Lower lobe of right lung (tissue), 2 donors: ENCODE measurements at places on chromosomes 11 and 22.

DNA sequence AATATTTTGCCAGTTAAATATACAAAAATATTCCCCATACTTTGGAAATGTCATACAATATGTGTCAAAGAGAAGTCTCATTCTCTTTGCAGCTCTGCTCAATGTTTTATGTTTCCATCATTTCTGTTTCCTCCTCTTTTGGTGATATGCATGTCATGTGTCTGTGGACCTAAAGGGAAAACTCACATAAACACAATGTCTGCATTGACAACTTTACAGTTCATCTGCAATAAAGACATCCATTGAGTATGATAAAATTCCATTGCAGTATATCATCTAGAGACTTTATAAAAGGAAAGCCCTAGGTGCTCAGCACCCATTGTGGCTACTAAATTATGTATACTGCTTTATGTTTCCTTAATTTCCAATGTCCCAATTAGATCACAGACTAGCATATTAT is 461.3 kb upstream of the FAT3 start:
- DNase-seq: no peak

GRCh38 chr11:103671143-103671651 is 365.2 kb upstream of the DDI1 start:
- DNase-seq: no peak

DNA sequence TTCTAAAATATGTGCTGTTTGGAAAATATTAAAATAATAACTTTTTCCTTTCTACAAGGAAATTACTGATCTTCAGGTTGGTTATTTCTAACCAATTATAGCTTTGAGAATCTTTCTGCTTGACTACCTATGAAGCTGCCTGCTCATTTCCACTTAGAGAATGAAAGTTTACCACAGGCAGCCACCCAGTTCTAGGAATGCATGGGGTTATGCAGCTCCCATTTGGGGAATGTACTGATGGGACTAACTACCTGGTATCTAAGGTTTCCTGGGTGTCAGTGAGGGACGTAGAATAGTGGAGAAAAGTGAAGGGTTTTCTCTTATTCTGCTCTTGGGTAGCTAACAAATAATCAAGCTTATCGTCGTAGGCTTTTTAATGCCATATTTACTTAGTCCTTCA is 73.4 kb downstream of the DEUP1 start:
- no peak for DNase-seq

- peak; percentile 8 for DNase-seq
Measured at GRCh38 chr11:60867871-60868681, 734 bp downstream of the ZP1 start.

GRCh38 chr11:77749232-77749631 is 71.3 kb downstream of the RSF1 start:
- DNase-seq: no peak

DNA sequence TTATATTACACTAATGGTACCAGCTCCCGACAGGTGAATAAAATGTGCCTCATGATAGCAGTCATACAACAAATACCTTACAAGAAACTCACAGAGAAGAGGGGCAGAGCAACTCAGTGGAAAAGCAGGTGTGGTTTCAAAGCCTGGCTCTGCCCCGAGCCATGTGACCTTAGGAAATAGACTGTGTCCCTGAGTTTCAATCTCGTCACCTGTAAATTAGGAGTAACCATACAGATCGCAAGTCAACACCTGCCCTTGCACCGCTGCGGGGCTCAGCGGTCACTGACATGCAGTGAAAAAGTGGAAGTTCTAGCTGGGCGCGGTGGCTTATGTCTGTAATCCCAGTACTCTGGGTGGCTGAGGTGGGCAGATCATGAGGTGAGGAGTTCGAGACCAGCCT is 11.9 kb upstream of the MRTFA start:
- DNase-seq: no peak

- no peak for DNase-seq
Measured at GRCh38 chr11:17514476-17514875, 29.7 kb downstream of the USH1C start.
